ENCODE measurements at places on chromosomes 3 and 15. TPM values are rescaled to one million over a fixed set of nuclear protein-coding genes. Genes with fewer than 3 reads are reported as not detected.

The GUCA1C gene
- total RNA-seq, result not detected

The CHRM5 gene
- total RNA-seq, result not detected

The ALDH1A2 gene
- 0.25 TPM for total RNA-seq

The CCDC54 gene
- not detected for total RNA-seq

The RETNLB gene
- total RNA-seq, result 2.2 TPM

The AGBL1 gene
- not detected for total RNA-seq
